A549 treated with CpdA at 1 μM for 4 hours (cell line): ENCODE measurements at places on chromosomes 1 and 21. TPM values are rescaled to one million over a fixed set of nuclear protein-coding genes. Genes with fewer than 3 reads are reported as not detected.

TACSTD2 gene
- total RNA-seq = not detected in 5 replicates

METTL18 gene
- 5.0 to 8.4 TPM (median 6.8 TPM) in 5 replicates for total RNA-seq

CFAP45 gene
- 0.51 to 0.99 TPM (median 0.64 TPM) in 5 replicates for total RNA-seq

IL10RB gene
- 15.9 to 21.8 TPM (median 19.6 TPM) in 5 replicates for total RNA-seq

LCA5L gene
- 0.97 to 2.6 TPM (median 1.3 TPM) in 5 replicates for total RNA-seq

CRYBG2 gene
- total RNA-seq = 1.6 to 2.3 TPM (median 1.7 TPM) in 5 replicates

ODR4 gene
- 16.1 to 19.1 TPM (median 18.0 TPM) in 5 replicates for total RNA-seq

CYP2J2 gene
- 0.05 to 0.09 TPM in 2 of 5 replicates, not detected in the others for total RNA-seq
